ENCODE measurements at places on chromosomes 5 and 9.
A peak's percentile ranks its signal among the peaks of the same experiment; 100 is the strongest.

DNA sequence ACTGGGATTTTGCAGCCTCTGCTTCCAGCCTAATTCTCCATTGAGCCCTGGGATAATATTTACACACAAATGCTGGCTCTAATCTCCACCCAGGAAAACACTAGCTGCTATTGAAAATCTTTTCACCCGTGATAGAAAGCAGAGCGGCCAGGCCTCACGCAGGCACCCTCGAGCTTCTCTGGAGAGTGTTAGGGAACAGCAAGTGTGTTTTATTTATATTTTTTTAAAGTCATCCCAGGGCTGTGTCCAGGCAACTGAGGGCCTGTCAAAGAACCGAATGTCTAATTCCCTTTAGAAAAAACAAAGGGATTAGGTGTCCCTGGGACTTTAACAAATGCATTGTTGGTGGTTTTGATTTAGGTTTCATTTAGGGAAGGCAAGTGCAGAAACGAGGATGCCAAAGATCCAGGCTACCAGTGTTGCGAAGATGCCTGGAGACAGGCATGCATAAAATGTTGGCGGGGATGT lies 51.2 kb upstream of the SPRY4 start:
- no peak for DNase-seq

DNA sequence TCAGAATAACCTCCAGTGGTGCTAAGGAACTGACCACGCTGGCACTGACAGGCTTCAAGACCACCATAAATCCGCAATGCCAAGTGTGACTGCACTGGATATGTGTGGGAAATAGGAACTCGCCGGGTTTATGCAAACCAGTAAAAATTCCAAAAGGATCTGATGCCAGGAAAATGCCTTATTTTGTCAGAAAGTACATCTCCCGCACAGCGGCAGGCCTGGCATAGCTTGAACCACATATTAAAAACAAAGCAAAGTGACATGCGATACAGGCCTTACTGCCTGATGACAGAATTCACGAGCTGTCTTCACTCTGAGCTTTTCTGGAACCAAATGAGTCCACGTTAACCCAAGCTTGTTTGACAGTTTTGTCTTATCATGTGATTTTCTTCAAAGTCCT lies 139.6 kb downstream of the GLIS3 start:
- no peak for DNase-seq

DNA sequence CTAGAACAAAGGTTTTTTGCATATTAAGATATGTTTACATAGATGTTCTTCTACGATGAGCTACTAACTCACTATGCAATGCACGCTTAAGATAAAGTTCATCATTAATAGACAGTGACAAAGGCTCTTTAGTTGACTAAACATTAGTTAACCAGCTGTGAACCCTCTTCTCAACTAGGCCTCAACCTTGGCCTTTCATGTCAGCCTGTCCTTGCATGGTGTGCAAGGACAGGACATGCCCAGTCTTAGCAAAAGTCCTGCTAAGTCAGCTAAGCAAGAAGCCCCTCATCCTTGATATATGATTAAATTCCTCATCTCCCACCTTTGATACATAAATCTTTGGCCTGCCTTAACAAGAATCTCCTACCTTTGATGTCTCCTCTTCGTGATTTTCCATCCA lies 50.9 kb downstream of the PLPP1 start:
- no peak for DNase-seq

DNA sequence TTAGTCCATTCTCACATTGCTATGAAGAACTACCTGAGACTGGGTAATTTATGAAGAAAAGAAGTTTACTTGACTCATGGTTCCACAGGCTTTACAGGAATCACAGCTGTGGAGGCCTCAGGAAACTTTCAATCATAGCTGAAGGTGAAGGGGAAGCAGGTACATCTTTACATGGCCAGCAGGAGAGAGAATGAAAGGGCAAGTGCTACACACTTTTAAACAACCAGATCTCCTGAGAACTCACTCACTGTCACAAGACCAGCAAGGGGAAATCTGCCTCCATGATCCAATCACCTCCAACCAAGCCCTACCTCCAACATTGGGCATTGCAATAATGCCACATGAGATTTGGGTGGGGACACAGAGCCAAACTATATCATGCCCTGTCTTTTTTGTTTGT lies 3.5 kb upstream of the LCN6 start:
- no peak for DNase-seq

DNA sequence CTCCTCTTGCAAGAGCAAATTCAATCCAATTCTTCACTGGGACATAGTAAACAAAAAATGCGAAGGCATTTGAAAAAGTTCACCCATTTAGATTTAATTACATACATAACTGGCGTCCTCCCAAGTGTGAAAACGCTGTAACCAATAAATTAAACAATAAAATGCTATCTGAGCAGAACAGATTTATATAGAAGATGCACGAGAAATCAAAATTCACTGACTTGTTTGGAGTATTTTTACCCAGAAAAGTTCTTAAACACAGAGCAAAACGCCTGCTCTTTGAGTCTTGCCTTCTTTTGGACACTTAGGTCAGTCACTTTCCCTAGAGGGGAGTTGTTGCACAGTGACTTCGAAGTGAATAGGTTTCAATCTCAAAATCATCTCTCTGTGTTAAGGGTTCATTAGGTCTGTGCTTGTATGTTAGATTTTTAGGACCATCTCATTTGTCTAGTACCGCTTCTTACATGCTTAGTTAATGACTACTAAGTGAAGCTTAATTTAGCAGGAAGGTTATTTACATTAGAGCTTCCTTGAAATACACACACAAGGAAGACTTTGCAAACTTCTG lies 1.9 kb downstream of the ALDH1A1 start:
- no peak for DNase-seq

DNA sequence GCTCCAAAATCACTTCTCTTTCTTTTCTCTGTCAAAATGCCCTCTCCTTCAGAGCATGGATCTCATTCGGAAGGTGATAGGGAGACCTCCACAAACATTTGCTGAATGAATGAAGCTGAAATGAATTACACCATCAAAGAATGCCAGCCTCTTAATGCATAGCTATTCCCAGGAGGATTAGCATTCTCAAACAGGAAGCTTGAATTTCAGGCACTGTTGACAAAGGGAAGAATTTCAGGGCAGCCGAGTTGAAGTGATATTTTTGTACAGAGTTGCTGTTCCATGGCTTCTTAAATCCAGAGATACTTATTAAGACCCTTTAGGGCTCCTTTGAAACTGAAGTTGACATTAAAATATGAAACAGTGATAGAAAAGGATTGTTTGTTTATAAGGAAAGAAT lies 18.8 kb downstream of the HBEGF start:
- peak; percentile 90 for DNase-seq

GRCh38 chr9:21967702-21968101 lies 26.5 kb downstream of the CDKN2A start:
- no peak for DNase-seq

DNA sequence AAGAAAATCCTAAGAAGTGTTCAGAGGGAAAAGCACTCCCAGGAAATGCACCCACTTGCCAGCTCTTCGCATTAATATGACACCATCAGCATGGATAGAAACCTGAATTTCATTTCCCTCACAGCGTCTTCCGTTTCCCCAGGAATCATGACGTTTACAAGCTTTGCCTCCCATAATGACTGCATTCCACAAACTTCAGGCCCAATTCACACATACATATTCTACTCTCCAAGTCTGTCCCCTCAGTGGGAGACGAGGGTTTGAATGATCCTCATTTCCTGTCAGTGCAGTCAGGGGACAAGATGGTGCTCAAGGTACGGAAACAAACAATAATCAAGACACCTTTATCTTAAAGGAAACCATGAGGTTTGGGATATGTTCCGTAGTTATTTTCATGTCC lies 44.9 kb upstream of the MAN2A1 start:
- DNase-seq = peak; percentile 78

GRCh38 chr9:92468206-92468605 lies 14.1 kb downstream of the ASPN start:
- no peak for DNase-seq

DNA sequence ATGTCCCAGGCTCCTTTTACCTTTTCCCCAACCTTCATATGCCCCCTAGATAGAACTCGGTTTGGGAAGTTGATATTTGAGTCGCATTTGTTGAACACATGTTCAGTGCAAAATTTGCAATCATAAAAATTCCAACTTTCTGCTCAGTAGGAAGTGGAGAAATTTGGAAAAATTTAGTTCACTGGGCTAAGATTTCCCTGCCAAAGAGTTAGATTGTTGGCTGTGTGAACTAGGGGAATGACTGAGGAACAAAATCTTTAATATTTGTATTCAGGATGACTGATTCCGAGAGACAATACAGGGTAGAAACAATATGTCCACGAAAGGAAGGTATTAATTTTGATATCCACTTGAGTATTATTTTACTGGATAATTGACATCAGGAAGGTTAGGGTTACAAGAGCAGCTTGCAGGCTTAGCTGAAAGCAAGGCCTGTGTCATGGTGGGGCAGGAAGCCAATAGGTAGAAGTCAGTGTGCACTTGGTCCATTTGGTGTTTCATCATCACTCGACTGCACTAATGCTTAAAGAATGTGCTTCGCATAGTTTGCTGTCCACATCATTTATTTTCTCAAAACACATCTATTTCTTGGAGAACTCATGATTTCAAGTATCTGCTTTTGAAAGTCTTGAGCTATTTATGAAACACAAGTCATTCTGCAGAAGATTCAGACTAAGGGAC lies 59.4 kb upstream of the GNA14 start:
- no peak for DNase-seq

- no peak for DNase-seq
Observed at GRCh38 chr9:38120961-38121360, 51.9 kb upstream of the SHB start.

GRCh38 chr5:91212714-91213092 lies 170.4 kb downstream of the ARRDC3 start:
- DNase-seq = no peak

- no peak for DNase-seq
Observed at GRCh38 chr5:133410335-133410828, 202.0 kb downstream of the FSTL4 start.

DNA sequence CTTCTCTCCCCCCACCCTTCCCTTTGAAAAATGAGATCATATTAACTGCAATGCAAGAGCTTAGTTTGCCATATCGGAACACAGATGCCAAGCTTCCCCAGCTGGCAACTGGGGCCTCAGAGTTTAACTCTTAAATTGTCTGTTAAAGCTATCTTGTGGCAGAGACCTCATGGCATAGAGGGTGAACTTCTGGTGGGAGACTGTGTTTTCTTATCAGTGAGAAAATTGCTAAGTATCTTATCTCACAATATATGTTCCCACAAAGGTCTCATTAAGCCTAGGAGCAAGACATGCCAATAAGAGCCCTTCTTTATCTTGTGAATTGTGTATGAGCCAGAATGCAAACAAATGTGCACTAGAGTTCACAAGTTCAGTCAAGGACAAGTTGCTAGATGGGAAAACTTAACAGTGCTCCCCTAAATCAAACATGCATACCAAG lies 12.3 kb downstream of the NFIB start:
- DNase-seq = no peak

- no peak for DNase-seq
Observed at GRCh38 chr5:169767938-169768337, 130.9 kb downstream of the DOCK2 start.

DNA sequence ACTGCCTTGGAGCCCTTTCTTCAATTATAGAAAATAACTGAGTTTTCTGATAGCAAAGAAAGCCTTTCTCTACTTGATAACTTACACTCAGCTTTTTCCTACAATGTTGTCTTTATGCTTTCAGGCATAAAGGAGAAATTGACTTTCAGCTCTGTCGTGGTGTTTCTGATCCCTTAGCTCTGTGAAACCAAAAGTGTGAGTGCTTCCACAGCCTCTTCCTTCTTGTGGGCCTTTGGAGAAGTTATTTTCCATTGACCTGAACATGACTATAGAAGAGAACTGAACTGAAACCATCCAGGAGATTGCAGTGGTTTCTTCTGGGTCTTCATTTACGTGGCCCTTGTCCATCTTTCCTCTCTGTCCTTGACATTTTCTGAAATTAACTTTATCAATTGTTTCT lies 59.5 kb upstream of the EQTN start:
- no peak for DNase-seq

- no peak for DNase-seq
Observed at GRCh38 chr9:93306579-93307091, 122.7 kb downstream of the WNK2 start.

- DNase-seq = no peak
Observed at GRCh38 chr9:14447103-14447502, 133.2 kb upstream of the NFIB start.

DNA sequence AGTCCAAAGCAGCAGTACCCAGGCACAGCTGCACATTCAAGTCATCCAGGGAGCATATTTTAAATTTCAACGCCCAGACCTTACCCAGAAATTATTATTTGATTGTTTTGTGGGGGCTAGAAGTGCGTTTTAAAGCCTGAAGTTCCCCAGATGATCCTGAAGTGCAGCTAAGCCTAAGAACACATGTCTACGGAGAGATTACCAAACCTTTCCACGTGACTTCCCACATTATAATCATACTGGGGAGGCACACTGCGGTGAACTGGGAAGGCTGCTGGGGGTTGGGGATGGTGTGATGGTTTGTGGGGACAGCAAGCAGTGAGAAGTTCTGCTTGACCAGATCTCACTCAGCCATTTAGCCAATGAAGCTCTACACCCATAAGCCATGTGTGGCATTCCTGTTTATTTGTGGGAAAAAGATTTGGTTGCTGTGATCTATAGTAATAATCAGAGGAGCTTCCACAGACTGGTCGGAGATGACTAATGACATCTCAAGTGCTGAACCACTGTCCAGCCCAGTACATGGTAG lies 93.4 kb upstream of the CDH6 start:
- no peak for DNase-seq

DNA sequence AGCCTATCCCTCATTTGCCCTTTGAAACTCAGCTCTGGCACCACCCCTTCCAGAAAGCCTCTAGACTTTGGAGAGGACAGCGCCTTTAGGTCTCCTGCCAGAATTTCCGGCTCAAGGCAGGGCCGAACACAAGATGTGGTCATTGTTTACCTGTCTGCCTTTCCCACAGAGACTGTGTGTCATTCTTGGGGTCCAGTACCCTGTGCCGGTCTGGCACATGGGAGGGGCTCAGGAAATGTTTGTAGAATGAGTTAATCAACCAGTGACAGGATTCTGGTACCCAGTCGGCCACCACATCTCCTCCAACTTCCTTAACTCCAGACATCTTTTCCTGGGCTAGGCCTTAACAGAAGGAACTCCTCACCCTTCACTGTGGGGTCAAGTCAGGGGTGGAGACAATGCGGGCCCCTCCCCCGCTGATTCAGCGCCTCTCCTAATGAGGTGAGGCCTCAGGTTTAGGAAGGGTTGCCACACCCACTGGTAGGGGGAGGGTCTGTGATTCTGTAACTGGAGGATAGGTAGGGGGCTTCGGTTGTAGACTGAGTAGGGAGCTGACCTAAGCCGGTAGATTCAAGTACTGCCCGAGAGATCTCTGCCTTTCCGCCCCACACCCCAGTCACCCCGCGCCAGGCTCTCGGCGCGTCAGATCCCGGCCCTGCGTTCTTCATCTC lies 29.3 kb downstream of the PCDH1 start:
- no peak for DNase-seq

DNA sequence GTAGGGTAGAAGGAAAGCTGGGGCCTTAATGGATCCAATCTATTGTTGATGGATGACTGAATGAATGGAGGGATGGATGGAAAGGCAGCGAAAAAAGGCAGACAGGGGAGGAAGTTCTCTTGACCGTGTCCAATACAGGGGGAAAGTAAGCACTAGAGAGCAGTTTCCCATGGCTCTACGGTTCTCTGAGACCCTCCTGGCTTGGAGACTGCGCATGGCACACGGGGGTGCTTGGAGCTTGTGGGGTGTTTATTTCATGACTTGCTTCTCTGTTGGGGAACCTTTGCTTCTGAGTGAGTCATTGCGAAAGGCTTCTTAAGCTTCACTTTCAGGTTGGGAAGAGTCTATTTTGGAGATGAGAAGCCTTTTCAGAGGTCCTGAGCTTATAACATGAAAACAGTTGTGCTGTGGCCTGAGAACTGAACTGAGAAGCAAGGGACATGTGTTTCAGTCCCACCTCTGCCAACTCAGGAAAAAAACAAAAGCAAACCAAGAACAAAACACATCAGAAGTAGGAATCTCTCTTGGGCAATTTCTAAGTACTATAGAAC lies 12.8 kb upstream of the TEX48 start:
- DNase-seq = no peak
